ENCODE measurements at places on chromosomes 5 and 9.

DNA sequence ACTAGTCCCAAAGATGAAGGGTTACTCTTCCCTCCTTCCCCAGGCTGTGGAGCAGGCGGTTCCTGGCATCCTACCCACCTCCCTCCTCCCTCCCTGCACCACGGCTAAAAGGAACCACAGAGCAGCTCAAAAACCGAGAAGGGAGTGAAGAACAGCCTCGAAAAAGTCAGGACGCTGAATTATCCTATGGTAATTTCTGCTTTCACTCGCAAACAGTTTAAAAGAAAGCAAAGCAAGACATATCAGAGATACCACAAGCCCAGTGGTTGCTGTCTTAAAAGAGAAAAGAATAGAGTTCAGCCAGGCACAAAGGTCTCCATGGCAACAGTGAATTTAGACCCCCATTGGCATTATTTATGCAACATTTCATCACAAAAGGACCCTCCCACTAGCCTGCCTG, 315.4 kb downstream of the CTNND2 start:
- no peak for DNase-seq

DNA sequence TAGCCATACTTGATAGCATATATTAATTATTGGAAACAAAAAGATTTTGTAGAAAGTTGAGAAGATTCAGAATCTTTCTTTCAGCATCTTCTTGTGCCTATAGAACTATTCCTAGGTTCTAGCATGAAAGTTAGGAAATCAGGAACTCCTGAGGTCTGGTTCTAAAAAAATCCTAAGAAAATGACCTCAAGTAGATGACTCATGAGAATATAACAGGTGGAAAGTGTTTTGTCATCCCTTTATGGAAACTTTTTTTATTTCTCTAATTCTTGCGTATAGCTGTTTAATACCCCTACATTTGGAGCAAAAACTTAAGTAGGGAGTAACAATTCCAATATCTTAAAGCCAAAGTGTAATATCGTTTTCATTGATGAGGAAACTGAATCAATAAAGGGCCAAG, 574.1 kb downstream of the NR2F1-AS1 start:
- peak; percentile 23 for DNase-seq

DNA sequence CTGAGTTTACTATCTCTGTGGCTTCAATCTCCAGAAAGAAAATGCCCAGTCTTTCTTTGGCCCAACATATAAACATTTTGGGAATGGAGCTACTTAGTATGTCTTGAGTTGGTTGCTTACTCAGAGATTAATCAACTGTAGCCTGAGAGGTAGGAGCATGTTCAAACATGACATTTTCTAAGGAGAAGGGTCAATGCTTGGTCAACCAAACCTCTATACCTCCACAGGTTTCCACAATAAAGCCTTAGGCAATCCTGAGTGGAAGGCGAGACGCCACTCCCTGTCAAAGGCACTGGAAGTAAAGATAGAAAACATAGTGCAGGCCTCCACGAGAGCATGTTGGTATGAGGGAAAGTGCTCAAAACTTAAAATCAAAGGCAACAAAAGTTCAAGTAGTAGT, 411.4 kb downstream of the KCTD16 start:
- DNase-seq: no peak

- peak; percentile 77 for DNase-seq
Observed at GRCh38 chr9:120723565-120723964, 9.3 kb upstream of the MEGF9 start.

GRCh38 chr5:143063175-143063970, 293.2 kb downstream of the ARHGAP26 start:
- DNase-seq: peak; percentile 74

- DNase-seq: peak; percentile 82
Observed at GRCh38 chr5:14267991-14268708, 125.0 kb downstream of the TRIO start.

DNA sequence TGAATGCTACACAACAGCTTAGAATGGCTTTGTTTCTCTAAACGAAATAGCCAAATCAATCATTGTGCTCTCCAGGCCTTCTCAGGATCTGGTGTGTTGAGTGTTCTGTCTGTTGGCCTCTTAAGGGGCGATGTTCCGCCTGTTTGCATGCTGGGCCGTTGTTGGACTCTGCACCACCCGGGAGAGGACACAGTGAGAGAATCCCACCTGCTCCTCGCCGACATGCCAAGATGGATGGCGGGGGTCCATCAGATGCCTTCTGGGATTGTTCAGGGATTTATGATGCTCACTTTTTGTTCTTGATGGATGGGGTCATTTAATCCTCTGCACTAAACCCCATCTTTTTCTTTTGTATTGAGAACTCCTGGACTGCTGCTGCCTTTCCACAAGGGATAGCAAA, 159.9 kb downstream of the NTRK2 start:
- no peak for DNase-seq

DNA sequence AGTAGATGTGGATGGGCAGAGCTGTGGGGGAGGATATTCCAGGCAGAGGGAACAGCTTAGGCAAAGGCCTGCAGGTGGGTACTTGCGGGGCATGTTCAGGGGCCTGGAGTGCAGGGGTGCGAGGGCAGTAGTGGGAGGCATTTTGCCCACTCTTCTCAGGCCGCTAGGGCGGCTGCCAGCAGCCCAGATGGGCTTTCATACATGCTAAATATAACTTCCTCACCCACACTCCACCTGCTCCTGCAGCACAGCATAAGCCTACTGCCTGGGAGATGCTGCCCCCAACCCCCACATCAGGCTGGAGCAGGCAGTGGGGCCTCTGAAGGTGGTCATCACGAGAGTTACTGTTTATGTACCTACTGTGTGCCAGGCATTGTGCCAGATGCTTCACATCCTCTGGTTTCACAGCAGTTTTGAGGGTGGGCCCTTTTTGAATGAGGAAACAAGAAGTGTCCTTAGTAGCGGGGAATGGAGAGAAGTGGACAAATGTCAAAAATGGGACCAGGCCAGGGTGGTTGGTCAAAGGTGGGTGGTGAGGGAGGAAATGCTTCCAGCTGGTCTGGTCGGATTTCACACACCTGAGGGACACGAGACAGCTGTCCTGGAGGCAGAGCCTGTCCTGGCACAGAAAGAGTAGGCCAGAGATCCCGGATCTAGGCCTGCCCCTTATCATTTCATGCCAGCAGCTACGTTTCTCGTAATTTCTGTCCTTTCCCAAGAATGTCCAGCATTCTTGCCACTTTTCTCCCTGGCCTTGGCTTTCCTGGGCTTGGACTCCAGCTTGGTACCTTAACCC, 12.1 kb downstream of the RGS14 start:
- no peak for DNase-seq

DNA sequence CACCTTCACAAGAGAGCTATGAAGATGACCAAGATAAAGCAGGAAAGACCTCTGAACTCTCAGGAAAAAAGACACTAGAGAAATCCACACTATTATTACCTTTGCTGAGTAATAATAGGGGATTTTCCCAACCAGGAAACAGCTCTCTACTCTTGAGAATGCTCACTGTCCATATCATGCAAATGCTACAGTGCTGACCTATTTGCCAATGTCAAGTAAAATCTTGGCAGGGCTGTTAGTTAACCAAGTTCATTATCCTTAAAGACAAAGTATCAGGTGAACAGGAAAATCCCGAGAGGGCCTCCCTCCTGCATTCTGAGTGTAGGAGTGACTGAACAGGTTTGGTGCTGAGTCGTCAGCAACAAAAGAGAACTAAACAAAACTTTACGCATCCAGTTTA, 306.6 kb downstream of the ACTL7B start:
- no peak for DNase-seq

DNA sequence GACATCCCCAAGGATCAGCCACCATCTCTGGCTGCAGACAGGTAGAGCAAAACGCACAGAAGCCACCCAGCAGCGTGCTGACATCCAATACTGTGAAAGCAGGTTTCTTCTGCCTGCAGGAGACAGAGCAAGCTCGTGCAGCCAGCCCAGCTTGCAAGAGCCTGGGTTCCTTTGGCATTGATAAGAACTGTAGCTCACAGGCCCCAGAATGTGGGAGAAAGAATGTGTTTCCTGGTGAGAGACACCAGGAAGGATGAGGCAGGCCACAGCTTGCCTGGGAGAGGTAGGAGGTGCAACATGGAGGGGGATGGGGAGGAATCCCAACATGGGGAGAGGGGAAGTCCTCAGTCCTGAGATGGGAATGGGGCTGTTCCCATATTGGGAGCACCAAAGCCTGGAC, 34.0 kb upstream of the ARAP3 start:
- no peak for DNase-seq

GRCh38 chr5:13629218-13629617, 315.3 kb downstream of the DNAH5 start:
- DNase-seq: no peak

DNA sequence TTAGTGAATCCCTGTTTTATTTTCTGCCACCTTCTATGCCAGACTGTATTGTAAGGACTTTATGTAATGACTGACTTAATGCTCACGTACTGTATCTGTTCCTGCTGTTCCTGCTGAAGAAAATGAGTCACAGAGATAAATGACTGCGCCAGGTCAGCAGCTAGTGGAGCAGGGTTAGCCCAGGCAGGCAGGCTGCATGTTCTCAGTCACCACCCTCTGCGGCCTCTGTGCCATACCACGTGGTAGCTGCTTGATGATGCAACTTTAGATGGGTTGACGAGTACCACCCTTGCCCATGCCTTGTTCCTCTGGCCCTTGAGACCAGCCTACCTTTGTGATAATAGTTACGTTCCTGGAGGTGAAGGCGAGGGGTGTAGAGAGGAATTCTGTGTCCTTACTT, 161.9 kb downstream of the TRIO start:
- DNase-seq: peak; percentile 91

DNA sequence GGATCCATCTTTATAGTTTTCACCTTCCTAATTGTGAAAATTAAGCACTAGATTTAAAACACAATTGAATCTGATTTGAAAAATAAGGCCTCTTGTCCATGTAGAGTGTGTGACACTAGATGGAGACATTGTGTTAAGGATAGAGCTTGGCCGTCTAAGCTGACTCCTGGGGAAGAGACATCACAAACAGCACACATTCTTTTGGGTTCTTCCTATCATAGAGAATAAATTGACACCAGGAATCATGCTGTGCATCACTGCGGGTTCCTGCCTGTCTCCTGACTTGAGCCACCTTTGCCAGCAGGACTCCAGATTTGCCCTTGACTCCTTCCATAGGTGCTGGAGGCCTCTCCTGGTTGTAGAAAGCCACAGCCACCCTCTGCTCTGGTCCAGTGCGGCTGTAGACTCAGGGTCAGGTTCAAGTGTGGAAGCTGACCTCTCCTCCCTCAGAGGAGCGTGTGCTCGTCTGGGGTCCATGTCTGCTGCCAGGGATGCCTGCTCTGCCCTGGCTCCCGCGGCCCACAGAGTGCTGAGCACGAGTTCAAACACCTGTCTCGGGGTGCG, 11.2 kb downstream of the ROPN1L start:
- peak; percentile 93 for DNase-seq

DNA sequence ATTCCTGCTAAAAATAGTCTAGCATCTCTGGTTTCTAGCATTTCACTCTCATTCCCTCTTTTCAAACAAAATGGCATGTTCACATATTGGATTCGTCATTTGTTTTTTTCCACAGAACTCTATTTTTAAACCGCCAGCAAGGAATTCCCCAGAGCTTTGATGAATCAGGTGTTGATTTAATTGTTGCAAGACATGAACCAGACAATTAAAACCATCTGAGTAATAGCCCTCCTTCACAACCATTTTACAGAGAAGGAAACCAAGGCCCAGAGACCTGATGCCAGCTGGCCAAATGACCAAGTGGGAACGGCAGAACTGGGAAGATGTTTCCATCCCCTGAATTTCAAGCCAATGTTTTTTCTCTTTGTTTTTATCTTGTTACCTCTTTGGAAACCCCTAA, 167.0 kb downstream of the CAAP1 start:
- peak; percentile 77 for DNase-seq

- no peak for DNase-seq
Observed at GRCh38 chr5:10304932-10305331, 2.8 kb downstream of the CMBL start.

DNA sequence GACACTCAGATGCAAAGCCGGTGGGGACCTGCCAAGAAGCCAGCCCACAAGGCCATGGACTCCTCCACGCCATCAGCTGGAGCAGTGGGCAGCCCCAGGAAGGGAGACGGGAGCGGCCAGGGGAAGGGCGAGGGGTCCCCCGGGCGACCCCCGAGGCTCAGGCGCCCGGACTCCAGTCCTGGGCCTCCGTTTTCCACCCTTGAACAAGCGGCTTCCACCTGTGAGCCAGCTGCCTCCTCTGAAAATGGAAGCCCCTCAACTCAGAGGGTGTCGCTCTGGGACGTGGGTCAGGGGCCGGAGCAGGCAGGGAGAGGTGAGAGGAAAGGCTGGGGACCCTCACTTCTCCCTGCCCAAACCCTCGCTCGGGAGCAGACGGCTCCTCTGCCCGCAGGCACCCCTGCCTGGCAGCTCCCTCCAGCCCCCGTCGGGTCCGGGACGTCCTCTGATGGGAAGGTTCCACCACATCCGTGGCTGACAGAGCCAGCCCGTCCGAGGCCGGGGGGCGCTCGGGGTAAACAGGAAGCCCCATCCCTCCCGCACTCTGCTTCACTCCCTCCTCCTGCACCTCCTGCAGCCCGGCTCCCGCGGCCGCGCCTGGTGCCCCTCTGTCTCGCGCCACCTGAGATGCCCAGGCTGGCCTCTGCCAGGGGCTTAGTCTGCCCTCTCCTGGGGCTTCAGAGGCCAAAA, 3.7 kb upstream of the EGFL7 start:
- DNase-seq: no peak

All from fibroblast of mammary gland (primary cell).